Activated CD8-positive, alpha-beta memory T cell treated with anti-CD3 and anti-CD28 coated beads, Interleukin-2, amount 10 ng/mL, durations not matched to agents 7 days and 5 days (primary cell): ENCODE measurements at places on chromosomes 11 and 22. TPM values are rescaled to one million over a fixed set of nuclear protein-coding genes. Genes with fewer than 3 reads are reported as not detected.

Gene SREBF2
- 135 TPM for total RNA-seq

GRCh38 chr22:40838486-40838885, 18.0 kb downstream of the ST13 start:
- no peak overlapping the region for H3K27ac ChIP-seq
- H3K36me3 ChIP-seq, result peaks cover 43% of the 10 kb centered on the region
- no peak overlapping the region for H3K4me3 ChIP-seq

DNA sequence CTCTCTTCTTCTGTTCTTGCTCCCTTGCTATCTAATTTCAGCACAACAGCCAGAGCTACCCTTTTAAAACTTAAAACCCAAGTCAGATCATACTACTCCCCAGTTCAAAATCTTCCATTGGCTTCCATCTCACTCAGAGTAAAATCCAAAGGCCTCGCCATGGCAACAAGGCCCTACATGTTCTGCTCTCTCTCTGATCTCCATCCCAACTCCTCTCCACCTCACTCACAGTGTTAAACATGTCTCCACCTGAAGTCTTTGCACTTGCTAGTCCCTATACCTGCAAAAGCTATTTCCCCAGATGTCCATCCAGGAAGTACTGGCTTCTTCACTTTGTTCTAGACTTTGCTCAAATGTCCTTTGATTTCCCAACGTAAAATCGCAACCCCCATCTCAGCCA, 3.0 kb upstream of the GRAP2 start:
- no peak overlapping the region for H3K4me3 ChIP-seq
- no peak for DNase-seq
- H3K4me1 ChIP-seq, result peaks cover 16% of the 10 kb centered on the region
- H3K27ac ChIP-seq, result no peak overlapping the region
- no peaks in the 10 kb centered on the region for H3K27me3 ChIP-seq

Gene WNT7B
- not detected for total RNA-seq

Gene VPS11
- 31.2 TPM for total RNA-seq

DNA sequence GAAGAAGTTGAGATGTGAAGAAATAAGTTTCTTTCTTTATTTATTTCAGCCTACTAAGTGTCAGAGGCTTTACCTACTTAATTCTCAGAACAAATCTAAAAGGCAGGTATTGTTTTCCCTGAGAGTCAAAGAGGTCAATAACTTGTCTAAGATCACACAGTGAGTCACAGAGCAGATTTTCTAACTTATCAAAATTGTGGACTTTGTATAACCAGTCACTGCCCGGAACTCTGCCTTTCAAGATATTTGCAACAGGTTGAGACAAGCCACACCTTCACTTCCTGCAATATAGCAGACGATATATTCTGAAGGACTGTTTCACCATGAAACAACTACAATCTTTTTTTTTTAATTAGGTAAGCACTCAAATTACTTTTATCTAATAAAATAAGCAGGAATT, 10.5 kb upstream of the MMP3 start:
- H3K36me3 ChIP-seq, result no peaks in the 10 kb centered on the region
- H3K4me1 ChIP-seq, result no peaks in the 10 kb centered on the region
- H3K4me3 ChIP-seq, result no peak overlapping the region
- no peak for DNase-seq
- peaks cover 8% of the 10 kb centered on the region for H3K27me3 ChIP-seq

DNA sequence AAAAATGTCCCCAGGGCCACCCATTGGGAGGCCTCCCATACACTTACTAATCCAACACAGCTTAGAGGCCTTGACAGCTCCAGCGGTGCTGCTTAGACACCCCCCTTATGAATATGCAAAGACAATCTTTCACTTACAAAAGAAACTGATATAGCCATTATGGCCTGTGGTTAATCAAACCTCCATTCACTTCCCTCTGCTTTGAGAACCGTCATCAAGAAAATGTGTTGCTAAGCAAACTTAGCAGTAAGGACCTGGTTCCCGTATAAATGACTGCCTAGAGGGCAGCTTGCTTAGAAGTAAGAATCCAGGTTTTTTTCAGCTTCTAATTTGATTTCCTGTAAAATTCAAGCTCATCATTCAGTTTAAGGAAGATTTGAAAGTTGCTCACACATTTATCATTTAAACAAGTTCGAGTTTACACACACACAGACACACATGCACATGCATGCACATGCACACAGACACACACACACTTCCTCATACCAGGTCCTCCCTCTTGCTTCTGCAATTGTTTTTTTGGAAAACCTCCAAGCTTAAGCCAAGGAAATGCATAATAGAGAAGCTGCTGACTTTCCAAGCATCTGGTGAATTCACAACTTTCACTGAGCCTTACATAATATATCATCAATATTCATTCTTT, 137.7 kb upstream of the BLID start:
- H3K4me3 ChIP-seq, result no peak overlapping the region
- no peaks in the 10 kb centered on the region for H3K4me1 ChIP-seq
- H3K36me3 ChIP-seq, result no peaks in the 10 kb centered on the region
- H3K27ac ChIP-seq, result no peak overlapping the region

Gene OR2D2
- total RNA-seq, result 0.21 TPM

Gene NXPE2
- total RNA-seq, result not detected

Gene BMAL1
- total RNA-seq, result 56.8 TPM
